ENCODE measurements at places on chromosomes 11 and 22.

- DNase-seq: no peak
These were observed 67.9 kb downstream of the ZC3H12C start for GRCh38 chr11:110161061-110161460.

DNA sequence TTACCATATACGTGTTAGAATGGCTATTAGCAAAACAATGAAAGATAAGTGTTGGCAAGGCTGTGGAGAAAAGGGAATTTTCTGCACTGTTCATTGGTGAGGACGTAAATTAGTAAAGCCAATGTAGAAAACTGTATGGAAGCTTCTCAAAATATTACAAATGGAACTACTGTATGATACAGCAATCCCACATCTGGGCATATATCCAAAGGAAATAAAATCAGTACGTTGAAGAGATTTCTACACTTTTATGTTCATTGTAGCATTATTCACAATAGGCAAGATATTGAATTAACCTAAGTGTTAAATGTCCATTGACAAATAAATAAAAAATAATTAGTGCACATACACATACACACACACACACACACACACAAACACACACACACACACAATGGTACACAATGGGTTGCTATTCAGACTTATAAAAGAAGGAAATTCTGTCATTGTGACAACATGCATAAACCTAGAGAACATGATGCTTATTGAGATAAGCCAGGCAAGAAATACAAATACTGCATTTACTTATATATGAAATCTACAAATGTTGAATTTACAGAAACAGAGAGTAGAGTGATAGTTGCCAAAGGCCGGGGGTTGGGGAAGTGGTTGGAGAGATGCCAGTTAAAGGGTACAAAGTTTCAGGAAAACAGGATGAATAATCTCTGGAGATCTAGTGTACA lies 565.8 kb upstream of the LRRC4C start:
- no peak for DNase-seq

DNA sequence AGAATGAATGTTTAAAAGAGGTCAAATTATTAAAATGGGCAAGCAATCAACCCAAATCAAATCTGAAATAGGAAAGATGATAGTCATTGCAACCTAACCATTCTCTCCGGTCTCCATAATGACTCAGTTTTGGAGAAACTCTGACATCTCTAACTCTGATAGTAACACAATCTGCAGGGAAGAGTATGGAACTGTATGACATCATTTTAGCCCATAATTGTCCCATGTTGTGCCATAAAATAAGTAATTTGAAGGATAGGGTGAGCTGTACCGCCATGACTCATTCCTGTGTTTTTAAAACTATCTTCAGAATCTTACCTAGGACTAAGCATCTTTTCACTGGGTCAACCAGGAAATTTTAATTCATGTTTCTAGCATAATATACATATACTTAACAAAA lies 350.8 kb downstream of the DLG2 start:
- no peak for DNase-seq

- no peak for DNase-seq
These were observed 26.5 kb downstream of the ARHGAP1 start for GRCh38 chr11:46673713-46674462.

DNA sequence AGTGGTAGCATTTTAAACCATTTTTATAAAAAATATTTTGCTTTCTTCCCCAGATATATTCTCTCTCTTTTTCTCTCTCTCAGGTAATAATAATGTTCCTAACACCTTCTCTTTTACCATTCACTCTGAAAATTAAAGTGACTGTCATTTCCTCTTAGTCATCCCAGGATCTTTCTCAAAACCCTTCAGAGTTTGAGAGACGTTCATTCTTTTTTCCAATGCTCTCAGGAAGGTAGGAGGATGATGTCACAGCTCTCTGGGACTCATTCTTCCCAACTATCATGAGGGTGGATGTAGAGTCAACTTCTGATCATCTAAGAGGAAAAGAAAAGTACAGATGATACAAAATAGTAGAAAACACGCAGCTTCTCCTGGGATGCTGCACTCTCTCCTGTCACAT lies 60.2 kb upstream of the CRTAM start:
- no peak for DNase-seq

- DNase-seq: no peak
These were observed 55.4 kb downstream of the GRIA4 start for GRCh38 chr11:105665281-105665680.

DNA sequence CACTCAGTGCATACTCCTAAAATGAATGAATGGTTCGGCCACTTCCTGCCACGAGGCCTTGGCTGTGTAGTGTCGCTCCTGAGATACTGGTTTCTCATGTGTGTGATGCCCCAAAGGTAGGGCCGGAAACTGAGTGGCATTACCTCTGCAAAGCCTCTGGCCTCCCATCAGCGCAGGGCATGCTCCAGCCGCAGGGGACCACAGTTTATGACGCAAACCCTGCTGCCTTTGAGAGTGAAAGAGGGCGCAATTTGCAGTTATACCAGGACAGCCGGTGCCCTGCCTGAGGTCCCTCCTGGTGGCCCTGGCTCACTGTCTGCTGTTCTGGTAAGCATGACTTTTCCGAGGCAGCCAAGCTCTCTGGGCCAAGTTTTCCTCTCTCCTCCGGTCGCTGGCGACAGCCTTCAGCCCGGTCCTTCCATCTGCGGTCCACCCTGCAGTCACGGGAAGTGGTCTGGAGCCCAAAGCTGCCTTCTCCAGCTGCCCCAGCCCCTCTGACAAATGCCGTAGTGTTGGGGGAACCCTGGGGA lies 2.4 kb upstream of the FGF3 start:
- no peak for DNase-seq

DNA sequence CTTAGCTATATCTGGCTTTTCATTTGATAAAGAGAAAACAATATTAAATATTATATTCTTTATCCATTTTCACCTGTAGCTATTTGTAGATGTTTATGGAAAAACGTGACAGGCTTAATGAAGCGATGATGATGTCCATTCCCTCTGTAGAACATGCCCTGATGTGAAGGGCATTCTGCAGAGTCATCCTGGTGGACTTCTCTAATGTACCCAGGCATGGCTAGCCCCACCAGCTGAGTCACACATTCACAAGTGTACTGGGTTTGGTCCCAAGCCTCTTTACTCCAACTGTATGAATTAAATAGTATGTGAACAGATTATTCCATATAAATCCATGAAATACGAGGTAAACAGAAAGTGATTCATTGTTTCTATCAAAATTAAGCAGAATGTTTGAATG lies 139.3 kb downstream of the CADM1 start:
- DNase-seq: no peak

DNA sequence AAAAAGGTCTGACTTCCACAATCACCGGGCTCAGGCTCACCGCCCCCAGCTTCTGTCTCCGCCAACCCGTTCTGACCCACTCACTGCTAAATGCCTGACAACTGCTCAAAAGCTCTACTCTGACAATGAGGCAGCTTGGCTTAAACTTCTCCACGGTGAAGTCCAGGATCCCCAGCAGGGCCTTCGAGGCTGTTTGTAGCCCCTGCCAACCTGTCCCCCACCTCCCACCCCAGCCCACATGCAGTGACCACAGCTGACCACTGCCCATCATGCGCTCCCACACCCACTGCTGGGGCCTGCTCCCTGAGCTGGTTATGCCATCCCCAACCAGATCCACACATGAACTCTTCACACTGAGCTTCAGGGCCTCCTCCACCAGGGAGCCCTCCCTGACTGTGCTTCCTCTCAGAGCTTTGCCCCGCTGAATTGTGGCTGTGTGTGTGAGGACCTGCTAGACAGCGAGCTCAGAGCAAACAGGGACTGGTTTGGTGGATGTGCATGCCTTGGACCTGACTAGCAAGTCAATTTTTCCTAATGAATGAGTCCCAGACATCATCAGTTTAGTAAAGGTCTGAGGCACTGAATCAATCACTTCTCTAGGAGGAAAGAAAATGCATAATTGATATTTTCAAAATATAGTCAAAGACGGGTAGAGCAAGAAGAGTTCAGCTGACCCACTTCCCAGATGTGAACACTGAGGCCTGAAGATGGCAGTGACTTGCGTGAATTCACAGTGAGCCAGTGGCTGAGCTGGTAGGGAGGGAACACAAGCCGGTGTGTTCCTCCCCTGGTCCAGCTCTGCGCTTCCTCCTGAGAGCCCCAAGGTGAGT lies 7.7 kb downstream of the LRRC32 start:
- no peak for DNase-seq

GRCh38 chr11:77126861-77127234 lies 1.2 kb upstream of the MYO7A start:
- no peak for DNase-seq

DNA sequence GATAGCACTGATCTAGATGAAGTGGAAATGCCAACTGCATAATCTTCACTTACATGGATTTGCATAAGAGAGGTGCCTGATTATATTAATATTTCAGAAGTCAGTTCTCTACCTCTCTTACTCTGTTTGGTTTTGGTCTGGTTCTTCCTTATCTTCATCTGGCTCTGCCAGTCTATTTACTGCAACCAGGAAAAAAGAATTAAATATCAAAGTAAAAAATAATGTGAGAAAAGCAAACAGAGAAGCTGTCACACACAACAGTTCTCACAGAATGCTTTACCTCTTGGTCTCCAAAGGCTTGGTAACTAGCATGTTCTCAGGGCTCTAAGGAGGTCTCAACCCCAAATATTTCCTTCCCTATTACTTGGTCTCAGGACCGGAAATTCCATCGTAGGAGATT lies 6.7 kb downstream of the VSIG10L2 start:
- no peak for DNase-seq

DNA sequence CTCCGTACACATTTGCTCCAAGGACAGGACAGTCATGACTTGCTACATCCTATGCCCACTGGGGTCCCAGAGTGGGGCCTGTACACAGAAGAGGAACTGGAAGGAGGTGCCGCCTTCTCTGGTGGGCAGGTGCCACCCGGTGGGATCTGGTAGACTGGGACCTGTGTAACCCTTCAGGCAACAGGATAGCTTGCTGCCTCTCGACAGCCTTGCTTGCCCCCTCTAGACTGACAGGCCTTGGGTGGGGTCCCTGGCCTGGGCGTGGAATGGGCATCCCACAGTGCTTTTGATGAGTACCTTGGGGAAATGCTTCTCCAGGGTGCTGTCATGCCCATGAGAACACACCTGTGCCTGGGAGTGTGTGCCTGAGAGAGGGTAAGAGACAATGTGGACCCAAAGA lies 15.8 kb downstream of the SHANK3 start:
- no peak for DNase-seq

DNA sequence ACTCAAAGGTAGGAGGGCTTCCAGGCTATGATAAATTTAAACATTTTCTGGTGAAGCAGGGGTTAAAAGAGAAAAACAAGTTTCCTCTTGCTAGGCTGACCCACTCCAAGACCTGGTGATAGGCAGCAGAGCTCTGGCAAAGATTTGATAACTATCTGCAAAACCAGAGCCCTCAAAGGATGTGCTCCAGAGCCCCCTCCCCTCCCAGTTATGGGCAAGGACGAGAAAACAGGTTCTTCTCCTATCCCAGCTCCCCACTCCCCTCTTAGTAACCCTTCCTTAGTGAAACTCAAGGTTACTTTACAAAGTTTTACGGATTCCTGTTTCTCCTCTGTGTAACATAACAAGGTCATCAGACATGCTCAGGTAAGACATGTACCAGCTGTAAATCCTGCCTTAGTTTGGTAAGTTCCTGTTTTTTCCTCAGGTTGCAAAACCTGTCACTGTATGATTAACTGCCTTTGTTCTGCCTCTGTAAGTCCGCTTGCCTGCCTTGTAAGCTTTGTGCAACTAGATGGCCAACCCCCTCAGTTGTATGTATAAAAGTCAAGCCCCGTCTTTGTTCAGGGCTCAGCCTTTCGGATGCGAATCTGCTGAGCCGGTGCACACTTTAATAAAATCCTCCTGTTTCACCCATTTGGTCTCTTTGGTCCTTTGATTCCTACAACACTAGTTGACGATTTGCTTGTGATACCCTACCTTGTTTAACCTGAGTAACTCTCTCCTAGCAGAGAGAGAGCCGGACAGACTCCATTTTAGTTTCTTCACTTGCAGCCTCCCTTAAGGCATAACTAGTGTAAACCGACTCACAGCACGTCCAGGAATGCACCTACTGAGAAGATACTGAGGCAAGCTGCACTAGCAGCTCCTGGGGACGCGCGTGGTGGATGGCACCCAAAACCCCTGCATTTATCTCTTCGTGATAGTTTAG lies 13.9 kb downstream of the APOBEC3H start:
- no peak for DNase-seq

- DNase-seq: no peak
These were observed 77.5 kb downstream of the MICAL3 start for GRCh38 chr22:17946662-17947367.

- no peak for DNase-seq
These were observed 11.4 kb downstream of the SCARF2 start for GRCh38 chr22:20426259-20426615.

GRCh38 chr11:62030071-62030684 lies 62.7 kb upstream of the FTH1 start:
- DNase-seq: no peak

DNA sequence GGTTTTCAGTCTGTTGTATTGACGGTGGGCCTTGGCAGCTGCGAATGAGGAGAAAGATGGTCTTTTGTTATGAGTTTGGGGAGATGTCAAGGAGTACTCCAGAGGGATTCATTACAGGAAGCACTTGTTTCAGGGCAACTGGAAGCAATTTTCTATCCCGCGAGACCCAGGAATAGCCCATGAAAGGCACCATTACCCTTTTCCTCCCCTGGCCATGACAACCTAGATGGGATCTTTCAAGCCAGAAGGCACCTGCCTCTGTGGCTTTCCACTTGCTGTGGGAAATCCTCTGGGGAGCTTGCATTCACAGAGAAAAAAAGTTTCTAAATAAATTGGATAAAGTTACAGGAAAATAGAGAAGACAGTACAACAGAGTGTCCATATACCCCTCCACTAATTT lies 2.7 kb downstream of the ZNF215 start:
- no peak for DNase-seq

DNA sequence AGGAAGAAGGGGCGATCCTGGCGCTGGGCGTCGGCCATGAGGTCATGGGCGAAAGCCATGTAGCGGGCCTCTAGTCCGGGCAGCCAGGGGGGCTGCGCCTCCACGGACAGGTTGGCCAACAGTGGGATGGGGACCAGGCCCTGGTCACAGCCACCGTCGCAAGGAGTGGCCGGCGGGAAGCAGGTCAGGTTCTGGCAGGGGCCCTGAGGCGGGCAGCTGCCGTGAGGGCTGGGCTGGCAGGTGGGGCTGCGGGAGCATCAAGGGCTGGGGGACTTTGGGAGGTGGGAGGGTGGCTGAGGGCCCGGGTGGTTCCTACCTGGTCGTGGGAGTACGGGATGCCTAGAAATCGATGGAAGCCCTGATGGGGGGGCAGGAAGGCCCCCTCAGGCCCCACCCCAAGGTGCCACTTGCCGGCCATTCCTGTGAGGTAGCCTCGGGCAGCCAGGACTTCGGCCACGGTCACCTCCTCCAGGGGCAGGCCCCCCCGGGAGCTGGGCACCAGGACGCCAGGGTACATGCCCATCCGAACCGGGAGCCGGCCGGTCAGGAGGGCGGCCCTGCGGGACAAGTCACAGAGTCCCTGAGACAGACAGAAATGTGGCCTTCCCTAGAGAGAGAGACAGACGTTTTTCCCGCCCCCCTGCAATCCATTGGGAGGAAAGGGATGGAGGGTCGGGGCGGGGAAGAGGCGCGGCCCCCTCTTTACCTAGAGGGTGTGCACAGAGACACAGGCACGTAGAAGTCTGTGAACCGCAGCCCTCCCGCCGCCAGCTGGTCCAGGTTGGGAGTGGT lies 906 bp downstream of the ARSA start:
- DNase-seq: no peak
